Stimulated activated CD4-positive, alpha-beta T cell treated with anti-CD3 and anti-CD28 coated beads, Interleukin-4, amount 100 ng/mL, for 4 hours (primary cell): ENCODE measurements at places on chromosomes 1 and 21.

- no peak for DNase-seq
Measured at GRCh38 chr1:23026568-23026967, 7.3 kb downstream of the KDM1A start.

DNA sequence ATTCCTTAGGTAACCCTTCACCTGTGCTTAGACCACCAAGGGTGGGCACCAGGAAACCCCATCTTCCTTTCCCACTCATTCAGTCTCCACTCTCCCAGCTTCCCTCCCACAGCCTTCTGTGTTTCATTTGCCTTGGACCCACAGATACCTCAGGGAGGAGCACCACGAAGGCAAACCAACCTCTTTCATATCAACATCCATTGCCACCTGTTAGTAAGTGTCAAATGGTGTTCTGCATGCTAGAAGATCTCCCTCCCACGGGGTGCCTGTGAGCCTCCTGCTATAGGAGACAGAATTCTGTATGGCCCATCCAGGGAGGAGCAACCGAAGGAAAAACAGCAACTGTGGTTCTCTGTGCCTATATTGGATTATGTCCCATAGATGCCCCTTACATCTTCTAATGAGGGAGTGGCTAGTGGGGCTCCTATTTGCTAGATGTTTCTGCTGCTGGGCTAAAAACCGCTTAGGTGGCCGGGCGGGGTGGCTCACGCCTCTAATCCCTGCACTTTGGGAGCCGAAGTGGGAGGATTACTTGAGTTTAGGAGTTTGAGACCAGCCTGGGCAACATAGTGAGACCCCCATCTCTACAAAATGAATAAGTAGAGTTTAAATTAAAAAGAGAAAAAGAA is 25.6 kb upstream of the SCCPDH start:
- DNase-seq = no peak

- DNase-seq = no peak
Measured at GRCh38 chr1:186183970-186184628, 191.0 kb downstream of the TPR start.

- no peak for DNase-seq
Measured at GRCh38 chr1:203695116-203695515, 68.5 kb downstream of the ATP2B4 start.

DNA sequence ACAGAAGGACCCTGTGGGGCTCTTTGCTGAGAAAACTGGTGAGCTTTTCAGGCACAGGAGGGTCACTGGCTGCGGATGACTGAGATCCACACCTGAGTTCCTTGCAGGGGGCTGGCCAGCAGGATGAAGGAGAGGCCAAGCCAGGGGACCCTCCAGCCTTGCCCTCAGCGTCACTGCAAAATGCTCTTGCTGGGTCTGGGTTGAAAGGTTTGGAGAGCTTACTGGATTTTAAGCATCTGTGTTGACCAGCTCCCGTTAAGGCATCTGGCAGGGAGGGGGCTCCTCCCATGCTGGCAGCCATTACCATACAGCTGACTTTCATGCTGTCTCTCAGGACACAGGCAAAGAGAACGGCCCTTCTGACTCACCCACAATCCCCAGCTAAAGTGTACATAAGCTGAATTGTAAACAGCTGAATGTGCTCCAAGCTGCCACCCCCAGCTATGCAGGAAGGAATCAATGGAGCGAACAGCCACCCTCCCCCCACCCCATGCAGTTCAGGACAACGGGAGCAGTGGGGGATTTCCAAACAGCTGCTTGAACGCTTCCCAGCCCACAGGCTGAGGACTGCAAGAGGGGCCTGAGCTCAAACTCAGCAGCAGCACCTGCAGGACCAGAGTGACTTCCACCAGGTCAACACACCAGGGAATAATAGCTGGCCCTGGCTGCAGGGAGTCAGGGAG is 21.3 kb upstream of the A3GALT2 start:
- no peak for DNase-seq

GRCh38 chr1:51444096-51444495 is 75.0 kb downstream of the EPS15 start:
- DNase-seq = no peak

DNA sequence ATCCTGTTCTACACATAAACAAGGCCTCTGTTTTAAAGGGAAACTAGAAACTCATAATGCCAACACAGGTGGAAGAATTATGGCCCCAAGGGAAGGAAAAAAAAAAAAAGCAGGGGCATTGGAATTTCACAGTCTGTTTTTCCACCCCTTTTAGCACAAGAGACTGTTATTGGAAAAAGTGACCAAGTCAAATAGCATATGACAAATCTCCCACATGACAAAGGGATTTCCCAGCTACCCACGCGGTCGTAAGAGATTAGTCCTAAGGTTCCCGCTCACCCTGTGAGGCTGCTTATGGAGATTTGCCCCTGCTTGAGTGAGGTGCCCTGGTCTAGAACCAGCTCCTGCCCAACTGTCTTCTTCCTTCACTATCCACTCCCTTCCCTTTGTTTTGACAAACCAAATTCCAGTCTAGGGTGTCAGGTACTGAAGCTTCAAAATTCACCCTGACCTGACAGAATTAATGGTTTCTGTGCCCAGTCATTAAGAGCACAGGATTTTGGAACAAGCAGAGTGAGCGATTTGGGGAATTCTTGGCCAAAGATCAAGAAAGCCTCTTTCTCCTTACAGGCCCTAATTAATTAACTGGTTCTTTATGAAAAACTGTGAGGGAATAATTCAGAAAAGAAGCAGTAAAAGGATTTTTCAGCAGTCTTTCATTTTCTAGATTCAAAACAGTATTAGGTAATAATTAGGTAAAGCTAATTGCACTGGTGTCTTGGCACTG is 107.3 kb downstream of the NMNAT2 start:
- DNase-seq = no peak
